ENCODE measurements at places on chromosomes 11 and 22.

GRCh38 chr11:78248191-78248590 lies 59.5 kb downstream of the USP35 start:
- no peak for DNase-seq

- DNase-seq = no peak
These were observed 118.2 kb upstream of the KIRREL3 start for GRCh38 chr11:127118811-127119210.

DNA sequence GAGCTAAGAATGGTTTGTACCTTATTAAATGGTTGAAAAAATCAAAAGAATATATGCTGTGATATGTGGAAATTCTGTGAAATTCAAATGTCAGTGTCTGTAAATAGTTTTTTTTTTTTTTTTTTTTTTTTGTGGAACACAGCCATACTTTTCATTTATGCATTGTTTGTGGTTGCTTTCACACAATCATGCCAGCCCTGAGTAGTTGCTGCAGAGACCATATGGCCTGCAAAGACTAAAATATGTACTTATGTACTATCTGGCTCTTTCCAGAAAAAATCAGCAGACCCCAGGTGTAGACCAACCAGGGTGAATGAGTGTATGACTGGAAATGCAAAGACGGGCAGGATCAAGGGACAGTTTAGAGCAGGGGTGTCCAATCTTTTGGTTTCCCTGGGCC lies 98.3 kb downstream of the PTPRJ start:
- no peak for DNase-seq

DNA sequence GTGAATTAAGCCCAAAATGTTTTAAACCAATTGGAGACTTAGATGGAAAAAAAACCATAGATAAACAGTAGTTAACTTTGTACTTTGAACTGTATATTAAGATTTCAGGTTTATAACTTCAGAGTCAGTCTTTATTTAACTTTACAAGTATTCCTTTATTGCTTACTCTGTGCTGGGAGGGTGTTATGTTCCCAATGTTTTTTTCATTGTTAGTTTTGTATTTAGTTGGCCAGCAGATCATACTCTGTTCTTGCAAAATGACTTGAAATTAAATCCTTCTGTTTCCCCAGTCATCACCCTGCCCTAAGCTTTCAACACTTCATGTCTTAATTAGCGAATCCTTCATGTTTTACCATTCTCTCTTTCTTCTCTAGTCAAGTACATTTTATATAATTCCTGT lies 25.3 kb downstream of the SIK2 start:
- no peak for DNase-seq

- DNase-seq = no peak
These were observed 997 bp downstream of the TST start for GRCh38 chr22:37018086-37018814.

DNA sequence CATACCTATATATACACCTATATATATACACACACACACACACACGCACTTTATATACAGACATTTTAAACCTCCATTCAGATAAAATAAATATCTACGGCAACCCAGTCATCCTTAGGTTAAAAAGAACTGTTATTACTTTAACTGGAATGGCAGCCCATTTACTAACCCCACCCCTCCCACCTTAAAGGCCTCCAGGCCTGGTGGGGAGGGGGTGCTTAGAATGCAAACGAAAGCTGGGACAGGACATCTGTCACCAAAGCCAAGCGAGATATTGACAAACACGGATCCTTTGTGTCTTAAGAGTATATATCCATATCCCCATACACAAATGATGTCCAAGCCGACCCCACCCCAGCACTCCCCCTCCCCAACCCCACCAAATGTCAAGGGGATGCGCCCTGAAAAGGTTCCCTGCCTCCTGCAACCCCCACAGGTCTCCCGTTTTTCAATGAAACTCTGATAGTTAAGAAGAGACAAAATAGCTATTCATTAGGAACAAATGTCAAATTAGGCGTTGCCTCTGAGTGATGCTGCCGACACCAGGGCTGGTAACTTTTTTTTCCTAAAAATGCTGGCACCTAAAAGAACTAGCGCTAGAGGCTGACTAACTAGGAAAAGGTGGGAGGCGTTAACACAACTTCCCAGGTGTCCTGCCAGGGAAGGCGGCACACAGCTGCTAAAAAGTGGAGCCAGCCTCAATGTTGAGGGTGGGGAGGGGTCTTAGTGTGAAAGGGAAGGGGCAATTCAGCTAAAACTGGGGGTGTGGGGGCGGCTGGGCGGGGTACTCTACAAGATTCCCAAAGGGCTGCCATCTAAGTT lies 5.6 kb downstream of the MN1 start:
- DNase-seq = no peak

GRCh38 chr11:35470616-35471015 lies 51.3 kb upstream of the SLC1A2 start:
- DNase-seq = no peak

DNA sequence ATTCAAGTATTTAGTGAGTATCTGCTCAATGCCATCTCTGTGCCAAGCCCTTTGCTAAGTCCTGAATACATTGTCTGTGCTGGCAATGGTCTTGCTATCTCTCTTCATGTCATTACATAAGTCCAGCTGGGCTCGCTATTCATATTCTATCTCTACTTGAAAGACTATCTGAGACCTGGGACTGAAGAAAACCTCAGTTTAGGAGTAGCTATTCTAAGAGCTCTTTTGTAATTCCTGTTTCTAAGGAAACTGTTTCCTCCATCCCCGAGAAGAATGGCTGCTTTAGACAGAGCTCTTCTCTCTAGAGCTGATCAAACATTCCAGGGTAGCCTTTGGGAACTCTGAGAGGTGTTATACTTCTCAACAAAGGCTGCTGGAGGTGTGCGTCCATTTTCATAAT lies 33.0 kb downstream of the SLC17A6 start:
- no peak for DNase-seq

DNA sequence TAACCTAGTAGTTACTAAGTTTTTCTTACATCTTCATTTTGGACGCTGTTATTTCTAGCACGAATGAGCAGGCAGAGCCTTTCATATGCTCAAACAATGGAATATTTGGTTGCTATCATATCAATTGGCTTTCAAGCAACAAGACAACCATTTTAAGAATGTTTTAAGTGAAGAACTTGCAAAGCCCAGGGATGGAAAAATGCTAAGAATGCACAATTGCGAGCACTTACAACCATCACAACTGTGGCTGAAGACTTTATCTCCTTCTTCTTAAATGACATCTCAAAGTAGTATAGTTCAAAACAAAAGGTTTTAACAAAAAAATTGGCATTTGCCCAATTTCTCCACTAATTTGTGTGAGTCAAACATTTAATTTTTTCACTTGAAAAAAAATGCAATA lies 8.3 kb upstream of the MMP1 start:
- no peak for DNase-seq

- DNase-seq = no peak
These were observed 1404.8 kb downstream of the LRRC4C start for GRCh38 chr11:40054631-40055030.

GRCh38 chr11:24514219-24514594 lies 17.4 kb downstream of the LUZP2 start:
- DNase-seq = peak; percentile 9

- no peak for DNase-seq
These were observed 40.7 kb downstream of the JHY start for GRCh38 chr11:122923302-122923701.

DNA sequence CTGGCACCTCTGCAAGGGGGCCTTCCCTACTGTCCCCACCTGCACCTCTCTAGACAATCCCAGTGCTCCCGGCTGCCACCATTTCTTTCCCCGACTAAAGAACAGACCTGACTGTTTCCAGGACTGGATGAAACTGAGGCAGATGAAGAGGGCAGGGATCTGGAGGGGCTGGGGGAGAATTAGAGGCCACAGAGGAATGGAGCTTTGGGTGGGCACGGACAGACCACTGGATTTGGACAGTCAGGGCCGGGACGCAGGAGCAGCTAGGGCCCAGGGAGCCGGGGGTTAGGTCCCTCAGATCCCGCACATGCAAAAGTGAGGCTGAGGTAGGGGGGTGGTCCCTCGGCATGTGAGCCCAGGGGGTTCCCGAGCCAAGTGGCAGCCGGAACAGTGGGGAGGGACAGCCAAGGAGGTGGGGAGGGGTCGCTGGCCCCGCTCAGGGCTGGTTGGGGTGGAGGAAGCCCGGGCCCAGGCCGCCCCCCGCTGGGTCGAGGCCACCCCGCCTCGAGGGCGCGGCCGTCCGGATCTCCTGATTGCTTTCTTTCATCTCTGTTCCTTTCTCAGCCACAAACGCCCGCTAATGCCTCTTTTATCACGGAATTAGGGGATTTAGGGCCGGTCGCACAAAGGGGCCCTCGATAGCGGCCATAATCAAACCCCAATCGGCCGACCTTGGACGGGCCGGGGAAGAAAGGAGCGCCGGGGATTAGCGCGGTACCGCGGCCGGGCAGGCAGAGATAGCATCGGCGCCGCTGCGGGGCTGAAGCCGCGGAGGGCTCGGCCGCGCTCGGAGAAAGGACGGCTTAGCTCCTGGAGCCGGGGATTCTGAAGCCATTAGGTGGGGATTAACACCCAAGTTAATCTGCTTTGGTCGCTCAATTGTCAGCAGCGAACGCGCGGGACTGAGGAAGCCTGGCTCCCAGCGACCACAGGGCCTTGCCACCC lies 9.3 kb downstream of the SLC25A1 start:
- no peak for DNase-seq

GRCh38 chr11:109853156-109853776 lies 239.9 kb upstream of the ZC3H12C start:
- DNase-seq = peak; percentile 27

GRCh38 chr11:17379383-17380180 lies 8.9 kb downstream of the KCNJ11 start:
- no peak for DNase-seq

- no peak for DNase-seq
These were observed 48.7 kb upstream of the APOA1 start for GRCh38 chr11:116885951-116886655.

DNA sequence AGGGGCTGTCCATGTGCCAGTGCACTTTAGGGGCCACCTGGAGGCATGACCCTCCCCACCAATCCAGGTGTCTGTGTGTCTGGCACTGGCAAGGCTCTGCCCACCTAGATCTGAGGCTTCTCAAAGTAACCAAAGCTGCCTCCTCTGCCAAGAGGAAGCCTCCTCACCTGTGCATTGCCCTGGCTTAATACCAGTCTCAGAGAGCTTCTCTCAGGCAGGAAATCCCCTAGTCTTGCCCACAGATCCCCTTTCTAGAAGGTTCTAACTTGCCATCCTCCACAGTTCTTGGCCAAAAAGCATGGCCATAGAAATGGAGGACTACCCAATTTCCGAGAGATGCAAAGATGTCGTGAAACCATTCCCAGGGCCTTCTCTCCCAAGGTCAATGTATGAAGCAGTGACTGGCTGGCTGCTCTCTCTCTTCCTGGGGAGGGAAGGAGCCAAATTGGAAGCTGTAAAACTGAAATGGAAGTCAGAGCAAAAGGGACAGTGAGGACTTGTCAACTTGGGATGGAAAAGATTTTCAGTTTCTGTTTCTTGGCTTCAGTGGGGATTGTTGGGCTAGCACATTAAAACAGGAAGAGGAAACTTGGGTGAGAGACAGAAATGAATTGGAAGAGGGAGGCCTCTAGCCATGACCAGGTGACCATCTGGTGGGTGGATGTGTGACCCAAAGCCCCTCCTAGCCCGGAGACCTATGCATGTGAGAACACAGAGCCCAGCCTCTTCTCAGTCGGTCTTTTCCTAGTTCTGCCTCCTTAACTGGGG lies 68.8 kb downstream of the PRDM11 start:
- DNase-seq = no peak

GRCh38 chr11:76623884-76624419 lies 46.6 kb downstream of the LRRC32 start:
- DNase-seq = no peak

DNA sequence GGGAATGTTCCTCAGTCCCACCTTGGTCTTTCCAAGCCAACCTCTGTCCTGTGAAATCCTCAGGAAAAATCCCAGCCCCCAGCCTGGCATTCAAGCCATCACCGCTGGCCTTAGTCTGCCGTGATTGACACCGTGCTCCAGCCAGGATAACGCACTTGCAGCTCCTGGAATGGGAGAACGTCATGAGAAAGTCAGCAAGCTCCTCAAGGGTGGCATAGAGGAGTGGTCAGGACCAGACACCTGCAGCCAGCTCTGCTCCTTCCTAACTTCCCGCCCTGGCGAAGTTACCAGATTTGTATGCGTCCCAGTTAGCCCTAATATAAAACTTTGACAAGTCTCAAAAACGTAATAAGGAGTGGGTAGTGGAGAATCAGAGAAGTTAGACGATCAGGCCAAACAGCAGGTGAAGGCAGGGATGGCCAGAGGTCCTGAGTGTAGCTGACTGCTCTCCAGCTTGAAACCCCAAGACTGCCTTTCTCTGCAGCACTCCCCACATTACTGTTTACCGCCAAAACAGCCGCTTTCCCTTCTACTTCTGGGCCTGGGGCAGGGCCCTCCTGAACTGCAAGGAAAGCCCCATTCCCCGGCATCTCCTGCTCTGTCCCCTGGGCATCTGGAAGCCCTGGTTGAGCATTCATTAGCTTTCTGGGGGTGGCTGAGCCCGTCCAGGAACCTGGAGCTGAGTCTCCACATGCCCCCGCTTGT lies 1.3 kb upstream of the DKK3 start:
- DNase-seq = no peak
